NCI-H1105 treated with DMSO at 0.1 percent for 48 hours (cell line): ENCODE measurements at places on chromosomes 7 and 10.

- DNase-seq = no peak
Observed at GRCh38 chr7:2487586-2488271, 11.5 kb upstream of the GRIFIN start.

DNA sequence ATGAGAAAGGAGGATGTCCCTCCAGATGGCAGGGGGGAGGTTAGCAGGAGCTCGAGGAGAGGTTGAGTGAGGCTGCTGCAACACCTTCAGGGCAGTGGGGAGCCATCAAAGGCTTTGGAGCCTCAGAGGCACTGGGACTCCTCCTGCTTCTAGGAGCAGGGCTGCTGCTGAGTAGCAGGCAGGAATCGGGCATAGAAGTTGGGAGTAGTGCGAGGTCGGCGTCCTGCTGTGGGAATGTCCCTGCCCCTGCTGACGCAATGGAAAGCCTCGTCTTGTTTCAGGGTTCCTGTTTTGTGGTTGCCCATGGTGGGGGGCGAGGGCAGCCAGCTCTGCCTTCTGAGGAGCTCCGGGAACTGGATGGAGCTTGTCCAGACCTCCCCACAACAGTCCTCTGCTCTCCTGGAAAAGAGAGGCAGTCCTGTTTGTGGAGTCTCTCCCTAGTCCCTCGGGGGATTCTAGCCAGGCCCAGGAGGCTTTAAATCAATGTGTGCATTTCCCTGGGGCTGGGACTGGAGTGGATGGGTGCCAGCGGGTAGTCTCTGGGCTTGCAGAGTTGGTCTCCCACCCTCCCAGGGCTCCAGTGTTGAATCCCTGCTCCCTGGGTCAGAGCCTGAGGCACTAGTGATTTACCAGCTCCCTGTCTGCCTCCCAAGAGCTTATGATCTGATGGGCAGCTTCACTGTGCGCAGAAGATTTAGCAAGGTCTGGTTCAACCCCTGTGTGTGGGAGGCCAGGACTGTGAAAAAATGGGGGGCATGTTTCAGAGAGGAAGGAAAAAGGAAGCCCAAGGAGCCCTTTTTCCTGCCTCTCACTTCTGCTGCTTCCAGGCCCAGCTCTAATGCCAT is 98.7 kb upstream of the PPIF start:
- no peak for DNase-seq

DNA sequence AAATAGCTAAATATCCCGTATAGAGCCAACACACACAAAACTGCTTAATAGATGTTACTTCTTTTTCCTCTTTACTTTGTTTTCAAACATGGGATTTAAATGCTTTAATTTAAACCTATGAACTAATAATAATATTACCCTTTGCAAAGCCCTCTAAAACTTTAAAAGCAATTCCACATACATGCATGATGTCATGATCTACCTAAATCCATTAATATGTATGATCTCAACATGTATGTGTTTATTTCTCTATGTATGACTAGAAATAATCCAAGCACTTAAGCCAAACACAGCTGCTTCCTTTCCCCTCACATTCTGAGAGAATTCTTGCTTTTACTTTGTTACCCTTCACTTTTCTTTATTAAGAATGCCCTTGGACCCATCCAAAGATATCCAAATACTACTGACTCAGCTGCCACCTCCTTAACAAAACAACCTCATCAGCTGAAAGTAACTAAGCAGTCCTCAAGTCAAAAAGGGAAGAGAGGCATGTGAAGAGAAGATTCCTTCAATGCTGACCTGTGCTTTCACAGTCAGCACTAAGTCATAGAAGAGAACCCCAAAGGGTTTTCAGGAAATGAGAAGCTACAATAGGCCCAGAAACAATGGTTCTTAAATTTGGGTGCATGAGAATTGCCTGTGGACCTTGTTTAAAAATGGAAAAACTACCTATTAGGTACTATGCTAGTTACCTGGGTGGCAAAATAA is 266.4 kb upstream of the LRGUK start:
- no peak for DNase-seq

DNA sequence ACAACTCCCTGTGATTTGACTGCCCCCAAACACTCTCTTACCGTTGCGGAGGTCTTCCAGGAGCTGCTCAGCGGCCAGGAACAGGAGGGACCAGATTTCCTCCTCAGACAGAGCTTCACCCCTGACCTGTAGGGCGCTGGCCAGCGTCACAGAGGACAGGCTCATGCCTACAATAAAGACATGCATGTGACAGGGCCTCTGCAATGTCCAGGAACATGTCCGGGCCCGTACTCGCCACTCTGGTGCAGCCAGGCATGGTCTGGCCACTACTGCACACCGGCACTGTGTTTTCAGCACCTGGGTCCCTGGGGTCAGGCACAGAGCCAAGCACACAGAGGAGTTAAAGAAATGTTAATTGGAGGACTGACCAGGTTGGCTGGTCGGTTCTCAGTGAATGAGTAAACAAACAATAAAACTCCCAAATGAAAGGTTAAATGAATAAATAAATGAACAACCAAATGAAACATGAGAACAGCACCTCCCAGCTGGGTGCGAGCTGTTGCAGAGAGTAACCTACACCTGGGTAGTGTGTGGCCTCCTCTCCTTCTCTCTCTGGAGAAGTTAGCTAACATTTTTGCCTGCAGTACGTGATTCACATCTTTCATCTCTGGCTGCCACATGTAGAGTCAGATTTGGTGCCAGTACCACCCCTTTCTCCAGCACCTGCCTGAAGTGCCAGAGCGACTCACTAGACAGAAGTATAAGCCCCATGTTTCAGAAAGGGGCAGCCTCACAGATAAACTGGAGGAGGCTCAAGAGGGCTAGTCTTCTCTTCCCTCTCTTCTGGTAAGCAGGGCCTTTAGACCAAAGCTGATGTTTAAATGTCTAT is 22.8 kb downstream of the FRMPD2 start:
- DNase-seq = peak; percentile 80

DNA sequence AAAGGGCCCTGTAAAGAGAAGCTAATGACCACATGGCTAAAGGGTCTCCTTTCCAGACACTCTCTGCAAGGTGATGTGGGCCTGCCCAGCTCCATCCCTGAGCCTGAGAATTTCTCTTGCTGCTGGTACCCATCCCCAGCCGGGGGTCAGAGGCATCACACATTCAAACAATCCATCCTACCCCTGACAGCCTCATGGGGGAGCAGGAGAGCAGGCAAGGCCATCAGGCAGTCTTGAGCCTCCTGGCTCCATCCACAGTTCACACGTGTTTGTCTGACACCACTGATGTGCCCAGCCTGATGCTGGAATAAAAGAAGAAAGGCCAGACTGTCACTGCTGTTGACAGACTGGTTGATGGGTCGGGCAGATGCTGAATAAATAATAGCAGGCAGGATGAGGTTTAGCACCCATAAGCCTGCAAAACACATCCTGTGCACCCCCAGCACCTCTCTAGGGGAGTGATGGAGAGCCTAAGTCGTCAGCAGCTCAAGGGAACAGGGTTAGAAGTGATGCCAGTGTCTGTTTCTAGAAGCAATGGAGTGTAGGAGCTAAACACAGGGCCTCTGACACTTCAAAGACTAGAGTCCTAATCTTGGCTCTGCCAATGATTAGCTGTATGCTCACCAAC is 43.5 kb downstream of the TLL2 start:
- peak; percentile 2 for DNase-seq

GRCh38 chr10:93222876-93223275 is 149.2 kb downstream of the CYP26A1 start:
- DNase-seq = no peak

DNA sequence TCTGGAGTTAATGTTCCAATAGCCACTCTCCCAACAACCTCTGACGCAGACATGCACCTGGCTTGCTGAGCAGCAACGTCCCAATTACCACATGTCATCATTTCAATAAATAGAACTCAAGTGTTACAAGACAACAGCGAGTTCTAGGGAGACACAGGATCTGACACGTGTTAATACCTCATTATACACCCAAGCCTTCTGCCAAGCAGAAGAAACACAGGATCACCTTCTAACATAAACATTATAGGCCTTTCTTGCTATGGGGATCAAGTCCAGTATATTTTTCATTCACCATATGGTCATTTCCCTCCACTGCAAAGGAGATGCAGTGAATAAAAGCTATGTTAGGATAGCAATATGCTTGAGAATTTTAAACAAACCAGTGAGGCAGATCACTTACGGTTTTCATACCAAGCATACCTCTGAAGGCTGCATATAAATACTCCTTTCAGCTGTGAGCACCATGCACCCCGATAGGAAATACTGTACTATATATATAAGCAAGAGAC is 74.2 kb downstream of the JAZF1 start:
- peak; percentile 95 for DNase-seq

- no peak for DNase-seq
Observed at GRCh38 chr10:13711291-13711690, 124.5 kb downstream of the PRPF18 start.

DNA sequence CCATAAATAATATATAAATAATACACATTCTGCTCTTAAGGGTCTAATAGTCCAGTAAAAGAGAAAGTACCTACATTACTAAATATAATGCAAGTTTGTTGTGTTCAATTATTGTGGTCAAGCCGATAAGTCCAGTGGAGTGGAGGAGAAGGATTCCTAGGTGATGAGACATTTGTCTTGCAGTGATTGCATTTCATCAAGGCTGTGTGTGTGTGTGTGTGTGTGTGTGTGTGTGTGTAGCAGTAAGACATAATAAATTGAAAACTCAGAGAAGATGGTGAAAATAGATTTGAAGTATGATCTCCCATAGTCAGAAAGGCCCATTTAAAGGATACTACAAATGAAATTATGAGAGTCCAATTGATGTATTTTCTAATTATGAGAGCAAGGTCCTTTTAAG is 192.5 kb upstream of the SEMA3C start:
- DNase-seq = no peak

- peak; percentile 74 for DNase-seq
Observed at GRCh38 chr7:16071246-16071857, 350.0 kb downstream of the CRPPA start.

GRCh38 chr7:108568801-108569380 is 615 bp downstream of the THAP5 start:
- DNase-seq = no peak

DNA sequence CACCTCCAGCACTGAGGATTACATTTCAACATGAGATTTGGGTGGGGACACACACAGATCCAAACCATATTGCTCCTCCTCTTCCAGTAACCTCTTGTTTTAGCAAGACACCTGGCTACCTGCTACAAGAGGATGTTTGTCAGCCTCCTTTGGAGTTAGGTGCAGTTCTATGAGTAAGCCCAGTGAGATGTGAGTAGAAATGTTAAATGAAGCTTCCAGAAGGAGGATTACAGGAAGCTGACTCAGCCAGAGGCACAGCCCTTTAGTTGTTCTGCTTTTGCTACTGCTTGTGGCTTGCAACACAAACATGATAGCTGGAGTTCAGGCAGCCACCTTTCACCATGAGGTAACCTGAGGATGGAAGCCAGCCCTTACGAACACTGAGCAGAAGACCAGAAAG is 382.7 kb upstream of the RNF32 start:
- no peak for DNase-seq

DNA sequence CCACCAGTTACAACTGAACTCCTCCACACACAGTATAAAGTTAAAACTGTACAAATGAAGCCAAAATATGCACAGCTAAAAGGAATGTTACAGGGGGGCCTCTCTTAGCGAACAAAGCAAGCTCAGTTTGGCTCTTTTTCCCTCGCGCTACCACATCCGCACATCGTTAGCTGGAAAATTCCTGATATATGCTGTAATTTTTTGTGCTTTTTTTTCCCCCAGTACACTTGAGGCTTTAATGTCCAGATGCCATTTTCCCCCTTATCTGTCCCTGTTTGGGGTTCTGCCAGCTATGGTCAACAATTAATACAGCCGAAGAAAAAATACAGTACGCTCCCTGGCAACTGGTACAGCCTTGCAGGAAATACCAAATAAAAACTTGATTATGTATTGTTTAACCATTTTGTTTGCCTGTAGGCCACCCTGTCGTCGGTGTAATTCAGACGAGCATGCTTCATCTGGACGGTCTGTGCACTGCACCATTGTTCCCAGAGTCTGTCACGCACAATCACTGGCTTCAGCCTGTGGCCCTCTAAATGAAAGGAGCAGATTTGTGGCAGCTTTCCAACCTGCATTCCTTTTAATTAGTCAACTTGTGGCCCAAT is 108.1 kb upstream of the FAM133B start:
- peak; percentile 43 for DNase-seq

- DNase-seq = no peak
Observed at GRCh38 chr7:70618020-70618551, 513.9 kb upstream of the GALNT17 start.

GRCh38 chr10:113004069-113004618 is 54.1 kb downstream of the TCF7L2 start:
- DNase-seq = no peak

- no peak for DNase-seq
Observed at GRCh38 chr10:802506-802905, 113.0 kb upstream of the DIP2C start.

DNA sequence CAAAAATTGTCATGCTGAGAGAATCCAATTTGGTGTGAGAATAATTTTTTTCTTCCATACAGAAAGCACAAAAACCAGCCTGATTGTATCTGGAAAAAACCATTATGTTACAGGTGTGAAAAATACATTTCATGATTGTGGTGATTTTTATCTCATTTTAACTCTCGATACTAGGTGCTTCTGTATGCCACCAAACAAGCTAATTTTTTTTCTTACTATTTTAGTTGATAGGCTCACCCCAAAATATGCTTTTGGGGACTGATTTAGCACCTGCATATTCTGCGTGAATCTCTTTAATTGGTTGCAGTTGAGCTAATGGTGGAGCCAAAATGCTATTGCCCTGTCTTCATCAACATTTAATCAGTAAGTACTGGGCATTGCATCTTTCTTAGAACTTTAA is 1.9 kb downstream of the DMTF1 start:
- DNase-seq = no peak

DNA sequence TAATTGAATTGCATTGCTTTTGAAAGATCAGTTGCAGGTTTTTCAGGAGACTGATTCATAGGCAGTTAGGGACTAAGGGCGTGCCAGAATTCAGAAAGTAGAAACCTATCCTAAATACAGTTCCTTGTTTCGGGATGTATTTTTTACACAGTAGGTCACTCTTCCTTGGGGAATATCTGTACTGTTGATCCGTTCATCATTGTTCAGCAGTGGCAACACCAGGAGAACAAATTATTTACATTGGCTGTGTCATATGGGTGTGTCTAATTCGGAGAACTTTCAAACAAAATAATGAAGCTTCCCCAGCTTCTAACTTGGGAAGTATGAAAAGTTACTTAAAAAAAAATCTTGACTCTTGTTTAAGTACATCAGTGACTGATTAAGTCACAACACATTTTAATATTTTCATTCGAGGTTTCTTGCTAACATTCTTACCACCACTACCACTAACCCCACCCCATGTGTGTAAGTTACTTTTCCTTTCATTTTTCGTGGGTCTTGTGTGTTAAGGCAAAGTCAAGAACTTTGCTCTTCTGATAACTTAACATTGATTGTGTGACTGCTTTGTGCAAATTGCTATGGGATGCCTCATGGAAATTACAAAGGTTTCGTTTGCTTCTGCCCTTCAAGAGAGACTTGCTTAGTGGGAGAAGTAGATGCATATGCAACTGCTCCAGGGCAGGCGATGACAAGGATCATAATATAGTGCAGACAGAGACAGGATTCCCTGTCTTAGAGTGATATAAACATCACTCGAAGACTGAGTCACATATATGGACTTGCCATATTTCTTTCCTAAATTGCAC is 43.8 kb upstream of the RPA3 start:
- DNase-seq = no peak

GRCh38 chr10:62873866-62874265 is 57.7 kb upstream of the EGR2 start:
- DNase-seq = no peak
